Stimulated activated CD8-positive, alpha-beta memory T cell treated with anti-CD3 and anti-CD28 coated beads, Interleukin-7, amount 100 ng/mL, for 4 hours (primary cell): ENCODE measurements at places on chromosomes 1 and 21.
A peak's percentile ranks its signal among the peaks of the same experiment; 100 is the strongest.

- no peak for DNase-seq
Measured at GRCh38 chr1:32539584-32540571, 651 bp downstream of the ZBTB8A start.

DNA sequence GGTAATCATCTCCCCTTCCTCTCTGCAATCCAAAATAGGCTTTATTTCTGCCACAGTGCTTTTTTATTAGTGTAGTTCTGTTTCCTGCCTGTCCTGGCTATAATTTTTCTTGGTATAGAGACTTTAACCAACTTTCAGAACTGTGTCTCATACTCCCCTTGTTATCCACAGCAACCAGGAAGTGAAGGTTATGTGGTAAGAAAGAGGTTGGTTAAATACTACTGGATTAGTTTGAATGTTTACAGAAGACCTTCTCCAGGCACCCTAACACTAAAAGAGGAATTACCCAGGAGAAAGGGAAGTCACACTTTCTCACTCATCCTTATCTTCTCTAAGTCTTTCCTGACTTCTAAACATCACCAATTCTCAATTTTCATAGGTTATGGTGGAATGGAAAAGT is 17.8 kb upstream of the TNFSF4 start:
- DNase-seq = no peak

DNA sequence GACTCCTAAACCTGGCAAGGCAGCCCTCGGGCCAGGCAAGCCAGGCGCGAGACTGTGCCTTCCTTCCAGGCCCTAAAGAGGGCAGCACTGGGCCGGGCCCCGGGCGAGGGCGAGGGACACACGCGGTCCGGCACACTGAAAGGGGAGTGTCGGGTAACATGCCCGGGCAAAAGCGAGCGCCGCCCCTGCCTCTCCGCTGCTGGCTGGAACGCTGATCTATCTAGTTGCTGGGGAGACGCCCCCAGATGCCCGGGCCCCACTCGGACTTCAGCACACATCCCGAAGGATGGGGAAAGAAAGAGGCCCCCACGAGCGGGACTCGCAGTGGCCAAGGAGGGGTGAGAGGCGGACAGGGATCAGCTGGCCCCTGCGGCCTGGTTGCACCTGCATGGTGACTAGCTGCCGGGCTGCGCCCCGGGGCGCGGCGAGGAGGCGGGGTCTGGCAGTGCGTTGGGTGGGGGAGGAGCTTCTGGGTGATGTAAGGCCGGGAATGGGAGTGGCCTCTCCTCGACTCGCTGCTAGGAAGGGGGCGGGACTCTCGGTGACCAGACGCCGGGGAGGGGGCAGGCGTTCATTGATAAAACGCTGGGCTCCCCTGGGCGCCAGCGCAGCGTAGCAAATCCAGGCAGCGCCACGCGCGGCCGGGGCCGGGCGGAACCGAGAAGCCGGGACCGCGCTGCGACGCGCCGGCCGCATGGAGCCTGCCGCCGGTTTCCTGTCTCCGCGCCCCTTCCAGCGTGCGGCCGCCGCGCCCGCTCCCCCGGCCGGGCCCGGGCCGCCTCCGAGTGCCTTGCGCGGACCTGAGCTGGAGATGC is at the start of gene PLK3:
PLK3 (plus strand) TSS at position 608 of the 815 bp plus-strand sequence; CDS start at position 695, 87 bp downstream.
- peak; percentile 97 for DNase-seq

DNA sequence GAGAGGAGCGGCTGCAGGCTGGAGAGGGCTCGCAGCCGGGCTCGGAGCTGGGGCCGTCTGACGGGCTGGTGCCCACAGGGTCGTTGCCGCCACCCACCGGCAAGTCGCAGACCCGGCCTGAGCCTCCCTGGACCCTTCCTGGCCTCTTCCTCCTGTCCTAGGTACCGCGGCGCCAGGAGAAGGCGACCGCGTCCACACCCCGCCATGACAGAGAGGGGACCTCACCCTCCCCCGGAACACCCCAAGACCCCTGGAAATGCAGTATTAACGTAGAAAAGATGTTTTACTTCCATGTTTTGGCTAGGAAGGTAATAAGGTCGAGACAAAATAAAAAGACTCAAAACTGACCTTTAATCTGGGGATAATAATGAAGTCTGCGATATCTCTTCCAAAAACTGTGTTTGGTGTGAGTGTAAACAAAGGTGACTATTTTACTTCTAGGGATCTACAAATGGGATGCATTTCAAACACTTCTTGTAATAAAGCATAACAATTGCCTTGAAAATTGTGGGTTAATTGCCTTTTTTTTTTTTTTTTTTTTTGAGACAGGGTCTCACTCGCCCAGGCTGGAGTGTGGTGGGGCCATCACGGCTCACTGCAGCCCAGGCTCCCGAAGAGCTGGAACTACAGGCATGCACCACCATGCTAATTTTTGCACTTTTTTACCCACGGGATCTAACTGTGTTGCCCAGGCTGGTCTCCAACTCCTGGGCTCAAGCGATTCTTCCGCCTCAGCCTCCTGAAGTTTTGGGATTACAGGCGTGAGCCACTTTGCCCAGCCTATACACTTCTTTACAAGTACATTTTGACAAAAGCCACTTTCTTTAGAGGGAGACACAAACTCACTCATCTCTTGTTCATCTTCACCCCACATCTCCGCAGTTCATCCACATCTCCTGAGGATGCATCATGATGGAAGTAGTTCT is 838 bp upstream of the RSRP1 start:
- DNase-seq = no peak

DNA sequence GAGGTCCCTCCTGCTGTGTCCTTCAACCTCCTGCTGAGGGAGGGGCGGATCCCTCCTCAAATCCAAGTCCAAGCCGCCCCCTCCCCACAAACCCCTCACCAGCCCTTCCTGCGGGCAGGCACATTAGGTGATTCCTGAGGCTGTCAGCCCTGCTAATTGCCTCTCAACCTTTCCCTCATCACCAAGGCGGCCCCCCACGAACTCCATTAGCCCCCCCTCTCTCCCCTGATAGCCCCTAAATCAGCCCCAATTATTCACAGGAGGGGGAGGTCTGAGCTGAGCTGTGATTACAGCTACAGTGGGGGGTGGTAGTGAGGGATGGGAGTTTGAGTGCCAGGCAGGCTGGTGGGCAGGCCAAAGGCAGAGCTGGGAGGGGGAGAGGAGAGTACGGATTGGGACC is 5.8 kb upstream of the PEAR1 start:
- DNase-seq = no peak

- DNase-seq = no peak
Measured at GRCh38 chr1:29859126-29859525, 622.8 kb downstream of the PTPRU start.

DNA sequence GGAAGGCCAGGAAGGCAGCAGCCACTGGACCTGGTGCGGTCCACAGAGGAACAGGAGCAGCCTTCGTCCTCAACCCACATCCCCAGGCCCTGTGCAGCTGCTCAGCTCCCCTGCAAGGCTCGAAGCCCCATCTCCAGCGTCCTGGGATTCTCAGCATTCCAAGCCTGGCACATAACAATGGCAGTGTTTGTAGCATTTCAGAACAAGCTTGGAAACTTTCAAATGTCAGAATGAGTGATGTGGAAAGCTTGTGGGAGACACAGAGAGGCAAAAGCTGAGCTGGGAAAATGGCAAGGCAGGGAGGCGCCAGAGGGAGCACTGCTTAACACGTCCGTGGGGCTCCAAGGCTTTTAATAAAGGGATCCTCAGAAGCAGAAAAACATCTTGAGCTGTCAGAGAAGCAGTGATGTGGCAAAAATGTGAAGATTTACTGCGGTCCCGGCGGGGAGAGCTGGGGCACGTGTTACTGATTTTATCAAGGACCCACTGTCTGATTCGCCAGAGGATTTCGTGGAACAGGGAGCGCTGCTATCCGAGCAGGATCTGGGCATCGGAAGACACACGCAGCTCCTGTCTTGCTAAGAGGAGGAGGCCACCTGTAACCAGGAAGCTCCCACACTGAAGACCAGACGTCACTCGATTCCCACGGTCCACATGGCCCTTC is 38.1 kb downstream of the TOMM20 start:
- no peak for DNase-seq

DNA sequence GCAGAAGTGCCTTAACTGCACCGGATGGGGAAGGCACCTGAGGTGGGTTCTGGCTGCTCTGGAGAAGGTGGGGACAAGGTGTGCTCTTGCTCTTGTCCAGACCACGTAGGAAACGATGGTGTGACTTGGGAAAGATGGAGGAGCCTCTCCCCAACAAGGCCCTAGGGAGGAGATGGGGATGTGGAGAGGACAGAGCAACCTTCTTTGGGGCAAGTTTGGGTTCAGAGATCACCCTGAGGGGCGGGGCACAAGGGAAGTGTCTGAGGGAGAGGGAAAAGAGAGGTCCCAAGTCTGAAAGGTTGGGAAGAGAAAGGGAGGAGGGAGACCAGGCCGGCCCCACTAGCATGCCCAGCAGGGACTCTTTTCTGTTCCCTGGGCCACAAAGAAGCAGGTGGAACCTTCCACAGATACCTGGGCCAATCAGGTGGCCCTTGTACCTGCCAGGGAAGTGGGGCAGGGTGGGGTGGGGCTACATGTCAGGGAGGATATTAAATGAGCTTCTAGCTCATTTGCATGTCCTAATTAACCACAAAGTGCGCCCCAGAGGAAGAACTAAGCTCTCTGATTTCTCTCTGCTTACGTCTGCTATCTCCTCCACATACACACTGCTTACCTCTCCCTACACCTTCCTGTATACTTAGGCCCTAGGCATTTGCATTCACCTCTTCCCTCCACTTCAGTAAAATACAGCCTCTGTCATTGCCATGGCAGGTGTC is 15.9 kb downstream of the INKA2 start:
- no peak for DNase-seq

- no peak for DNase-seq
Measured at GRCh38 chr1:16434501-16434900, 2.7 kb downstream of the SPATA21 start.

DNA sequence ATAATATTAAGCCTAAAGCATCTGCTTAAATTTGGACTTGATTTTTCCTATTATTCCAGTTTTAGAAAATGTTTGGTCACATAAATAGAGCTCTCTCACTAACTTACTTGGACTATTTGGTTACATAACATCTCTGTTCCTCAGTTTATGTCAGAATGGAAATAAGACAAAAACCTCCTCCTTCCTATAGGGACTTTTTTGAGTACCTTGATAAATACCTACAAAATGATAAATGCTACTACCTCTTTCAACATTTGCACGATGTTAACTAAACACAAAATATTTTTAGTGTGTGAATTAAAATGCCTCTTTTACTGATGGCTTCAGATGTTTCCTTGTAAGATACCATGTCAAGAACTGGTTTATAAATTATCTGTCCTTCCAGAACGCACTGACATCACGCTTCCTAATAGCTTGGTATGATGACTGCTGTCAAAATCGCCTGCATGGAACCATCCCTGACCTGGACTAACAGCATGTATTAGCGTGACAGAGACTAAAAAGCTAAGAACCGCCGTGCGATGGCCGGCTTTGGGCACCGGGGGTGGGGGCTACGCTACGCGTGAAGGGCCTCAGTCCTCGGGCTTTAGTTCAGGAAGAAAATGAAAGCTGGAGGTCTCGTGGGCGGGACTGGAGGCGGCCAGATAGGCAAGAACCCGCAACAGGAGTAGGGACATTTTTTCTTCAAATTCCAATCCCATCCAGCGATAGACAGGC is 133.2 kb upstream of the BARHL2 start:
- DNase-seq = no peak

GRCh38 chr1:184870319-184870718 is 104.0 kb downstream of the NIBAN1 start:
- no peak for DNase-seq

- DNase-seq = no peak
Measured at GRCh38 chr1:240663169-240663879, 51.4 kb upstream of the GREM2 start.

DNA sequence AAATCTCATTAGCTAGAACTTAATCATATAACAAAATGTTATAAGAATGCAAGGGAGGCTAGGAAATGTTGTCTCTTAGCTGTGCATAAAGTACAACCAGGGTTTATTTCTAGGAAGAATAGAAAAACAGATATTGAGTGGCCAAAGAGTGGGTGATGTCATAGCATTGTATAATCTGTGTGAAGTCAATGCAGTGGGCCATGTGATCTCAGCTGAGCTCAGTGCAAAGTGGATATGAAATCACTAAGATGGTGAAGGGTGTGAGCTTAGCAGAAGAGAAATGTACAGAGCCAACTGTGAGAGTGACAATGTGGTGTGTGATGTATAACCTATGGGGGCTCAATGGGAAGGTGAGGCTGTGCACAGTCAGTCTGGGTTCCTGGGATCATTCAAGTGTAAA is 29.7 kb upstream of the DUSP23 start:
- DNase-seq = no peak

- DNase-seq = peak; percentile 14
Measured at GRCh38 chr1:23436520-23437354, 12.2 kb upstream of the TCEA3 start.

DNA sequence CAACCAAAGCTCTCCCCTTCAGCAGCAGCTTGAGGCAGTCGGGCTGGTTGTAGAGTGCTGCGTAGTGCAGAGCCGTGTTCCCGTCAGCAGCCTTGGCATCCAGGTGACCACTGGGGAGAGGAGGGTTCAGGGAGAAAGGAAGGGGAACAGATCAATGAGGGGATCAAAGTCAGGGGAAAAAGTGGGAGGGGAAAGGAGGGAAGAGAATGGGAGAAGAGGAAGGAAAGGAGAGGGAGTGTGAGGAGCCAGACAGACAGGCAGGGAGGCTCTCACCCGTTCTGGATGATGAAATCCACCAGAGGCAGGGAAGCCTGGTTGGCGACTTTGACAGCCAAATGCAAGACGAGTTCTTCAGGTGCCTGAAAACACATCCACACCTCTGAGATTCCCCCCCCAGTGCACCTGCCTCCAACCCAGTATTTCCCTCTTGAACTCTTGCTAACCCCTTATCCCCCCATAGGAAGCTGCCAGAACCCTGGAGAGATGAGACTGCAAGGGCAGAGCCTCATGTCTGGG is 9.8 kb upstream of the TCEA3 start:
- no peak for DNase-seq

DNA sequence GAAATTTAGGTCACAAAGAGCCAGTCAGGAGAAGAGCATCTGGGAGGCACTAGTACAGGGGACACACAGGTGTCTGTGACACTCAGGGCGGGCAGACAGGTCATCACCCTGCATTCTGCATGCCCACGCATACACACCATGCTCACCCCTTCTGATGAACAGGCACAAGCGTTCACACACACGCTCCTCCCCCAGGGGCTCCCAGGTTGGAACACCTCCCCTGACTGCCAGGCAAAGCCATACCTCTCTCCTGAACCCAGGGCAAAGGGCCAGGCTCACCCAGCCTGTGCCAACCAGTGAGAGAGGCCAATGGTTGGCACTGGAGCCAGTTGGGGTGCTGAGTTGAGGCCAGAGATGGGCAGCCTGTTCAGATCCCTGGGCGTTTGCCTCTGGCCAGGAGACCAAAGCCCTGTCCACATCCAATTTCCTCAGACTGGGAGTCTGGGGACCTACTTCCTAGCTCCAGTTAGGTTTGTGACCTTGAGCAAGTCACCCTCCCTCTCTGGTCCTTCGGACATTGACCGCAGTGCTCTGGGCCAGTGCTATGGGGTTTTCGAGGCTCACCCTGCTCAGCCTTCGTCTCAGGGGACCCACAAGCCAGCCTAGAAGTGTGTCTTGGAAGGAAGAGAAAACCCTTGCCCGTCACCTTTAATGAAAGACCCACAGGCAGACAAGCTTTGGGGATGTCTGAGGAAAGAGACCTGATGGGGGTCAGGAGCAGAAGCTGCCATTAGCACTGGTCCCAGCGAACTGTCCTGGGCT is 5.8 kb upstream of the LAD1 start:
- DNase-seq = no peak

GRCh38 chr1:55988963-55989452 is 590.4 kb downstream of the PLPP3 start:
- DNase-seq = no peak

GRCh38 chr1:170891872-170892271 is 43.5 kb upstream of the MROH9 start:
- no peak for DNase-seq

- no peak for DNase-seq
Measured at GRCh38 chr1:241125286-241125685, 231.7 kb downstream of the RGS7 start.

GRCh38 chr1:84632137-84632536 is 57.9 kb upstream of the CTBS start:
- DNase-seq = no peak
